ENCODE measurements at places on chromosomes 2 and 18.

DNA sequence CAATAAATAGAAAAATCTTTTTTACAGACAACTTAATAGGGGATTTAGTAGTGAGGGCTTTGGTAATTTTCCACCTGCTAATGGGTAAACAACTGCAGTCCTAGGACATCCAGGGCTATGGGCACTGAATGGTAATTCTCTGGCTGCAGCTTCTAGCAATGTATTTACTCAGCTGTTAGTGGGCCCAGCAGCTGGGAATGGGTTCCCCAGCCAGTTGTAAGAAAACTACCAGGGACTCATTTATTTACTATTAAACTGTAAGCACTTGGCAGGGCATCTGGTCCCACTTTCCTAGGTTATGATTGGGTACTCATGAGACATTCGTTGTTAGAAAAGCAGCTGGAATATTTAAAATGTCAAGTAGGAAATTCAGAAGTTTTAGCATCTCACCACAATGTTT is 363.8 kb upstream of the TRIB2 start:
- ATAC-seq: no peak
- H3K36me3 ChIP-seq: no peaks in the 10 kb centered on the region
- H3K27ac ChIP-seq: no peak overlapping the region

DNA sequence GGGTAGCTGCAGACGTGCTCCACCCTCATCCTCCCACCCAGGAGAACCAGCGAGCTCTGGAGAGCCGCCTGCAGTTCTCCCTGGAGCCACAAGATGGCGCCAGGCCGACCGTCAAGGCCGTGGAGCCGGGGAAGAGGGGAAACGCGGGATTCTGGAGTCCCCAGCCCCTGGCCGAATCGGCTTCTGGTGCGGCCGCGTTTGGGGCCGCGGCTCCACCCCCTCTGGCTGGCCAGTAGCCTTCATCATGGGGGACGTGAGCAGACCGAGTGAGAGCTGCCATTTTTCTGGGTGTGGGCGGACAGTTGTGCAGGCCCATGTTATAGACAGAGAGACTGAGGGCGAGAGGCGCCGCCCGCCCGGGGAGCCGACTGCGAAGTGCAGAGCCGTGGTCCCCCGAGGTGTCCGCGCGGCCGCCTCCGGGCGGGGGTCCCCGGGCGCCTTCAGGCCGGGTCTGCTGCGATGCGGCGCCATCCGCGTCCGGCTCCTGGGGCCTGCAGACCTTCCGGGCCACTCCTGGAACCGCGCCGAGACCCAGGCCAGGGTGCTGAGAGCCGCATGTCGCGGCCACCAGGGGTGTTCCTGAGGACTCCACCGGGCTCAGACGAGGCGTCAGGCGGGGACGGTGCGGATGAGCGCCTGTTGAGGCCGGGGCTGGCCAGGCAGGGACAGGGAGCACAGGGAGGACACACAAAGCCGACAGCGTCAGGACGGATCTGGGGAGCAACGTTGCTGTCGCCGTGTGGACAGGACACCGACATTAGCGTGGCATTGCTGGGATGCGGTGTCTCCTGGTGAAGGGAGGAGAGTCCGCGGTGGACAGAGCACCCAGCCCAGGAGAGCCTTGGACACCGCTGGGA is 418.2 kb upstream of the HS6ST1 start:
- H3K4me3 ChIP-seq: peak overlapping the region; percentile 36
- no peaks in the 10 kb centered on the region for H3K4me1 ChIP-seq
- peaks cover 7% of the 10 kb centered on the region for H3K27me3 ChIP-seq
- no peaks in the 10 kb centered on the region for H3K36me3 ChIP-seq
- H3K27ac ChIP-seq: no peak overlapping the region

DNA sequence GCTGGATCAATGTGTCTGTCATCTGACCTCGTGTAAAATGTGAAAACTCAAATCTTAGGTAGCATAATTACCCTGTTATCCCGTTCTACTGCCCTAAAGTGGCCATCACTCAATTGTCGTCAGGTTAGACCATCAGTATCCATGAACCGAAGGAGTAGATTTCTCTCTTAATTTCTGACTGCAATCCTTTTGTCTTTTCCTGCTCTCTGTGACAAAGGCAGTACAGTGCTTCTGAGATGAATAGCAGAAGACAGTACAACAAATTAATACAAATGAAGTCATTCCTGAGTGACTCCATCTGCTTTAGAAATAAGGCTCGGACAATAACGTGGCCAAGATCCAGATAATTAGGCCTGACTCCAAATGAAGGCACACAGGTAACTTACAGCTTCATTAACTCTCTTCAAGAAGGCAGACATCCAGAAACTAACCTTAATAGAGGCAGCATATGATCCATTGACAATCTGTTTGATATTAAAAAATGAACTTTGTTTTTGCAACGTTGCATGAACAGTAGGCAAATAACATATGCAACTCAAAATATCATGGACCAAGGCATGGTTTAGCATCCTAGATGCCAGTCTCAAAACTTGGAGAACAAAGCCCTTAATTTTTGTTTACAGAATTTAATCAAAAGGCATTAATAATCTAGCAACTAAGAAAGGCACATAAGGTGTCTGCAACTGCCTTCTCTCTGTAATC is 96.7 kb upstream of the CDH20 start:
- no peaks in the 10 kb centered on the region for H3K4me1 ChIP-seq
- no peak overlapping the region for H3K4me3 ChIP-seq
- H3K36me3 ChIP-seq: no peaks in the 10 kb centered on the region
- no peak for ATAC-seq
- H3K27ac ChIP-seq: no peak overlapping the region
- no peaks in the 10 kb centered on the region for H3K27me3 ChIP-seq

GRCh38 chr18:8947566-8947965 is 154.9 kb upstream of the NDUFV2 start:
- H3K27me3 ChIP-seq: peaks cover 10% of the 10 kb centered on the region
- no peak overlapping the region for H3K4me3 ChIP-seq
- no peaks in the 10 kb centered on the region for H3K36me3 ChIP-seq
- H3K27ac ChIP-seq: no peak overlapping the region

DNA sequence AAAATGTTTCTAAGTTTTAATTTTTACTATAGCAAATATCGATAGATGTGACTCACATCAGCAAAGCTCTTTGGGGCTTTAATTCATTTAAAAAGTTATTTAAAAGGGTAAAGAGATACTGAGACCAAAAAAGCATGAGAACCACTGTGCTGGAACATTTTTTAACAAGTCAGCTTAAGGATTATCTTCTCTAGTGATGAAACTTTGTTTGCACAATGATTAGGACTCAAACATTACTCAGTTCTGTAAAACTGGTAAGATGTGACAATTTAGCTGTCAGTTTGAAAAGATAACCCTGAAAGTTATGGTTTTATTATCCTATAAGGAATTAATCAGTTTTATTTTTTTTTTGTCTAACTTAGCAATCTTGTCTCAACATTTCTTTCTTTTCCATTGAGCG is 301.4 kb downstream of the TSN start:
- no peak for ATAC-seq
- no peaks in the 10 kb centered on the region for H3K4me1 ChIP-seq
- no peaks in the 10 kb centered on the region for H3K36me3 ChIP-seq
- H3K27me3 ChIP-seq: peaks cover 3% of the 10 kb centered on the region

DNA sequence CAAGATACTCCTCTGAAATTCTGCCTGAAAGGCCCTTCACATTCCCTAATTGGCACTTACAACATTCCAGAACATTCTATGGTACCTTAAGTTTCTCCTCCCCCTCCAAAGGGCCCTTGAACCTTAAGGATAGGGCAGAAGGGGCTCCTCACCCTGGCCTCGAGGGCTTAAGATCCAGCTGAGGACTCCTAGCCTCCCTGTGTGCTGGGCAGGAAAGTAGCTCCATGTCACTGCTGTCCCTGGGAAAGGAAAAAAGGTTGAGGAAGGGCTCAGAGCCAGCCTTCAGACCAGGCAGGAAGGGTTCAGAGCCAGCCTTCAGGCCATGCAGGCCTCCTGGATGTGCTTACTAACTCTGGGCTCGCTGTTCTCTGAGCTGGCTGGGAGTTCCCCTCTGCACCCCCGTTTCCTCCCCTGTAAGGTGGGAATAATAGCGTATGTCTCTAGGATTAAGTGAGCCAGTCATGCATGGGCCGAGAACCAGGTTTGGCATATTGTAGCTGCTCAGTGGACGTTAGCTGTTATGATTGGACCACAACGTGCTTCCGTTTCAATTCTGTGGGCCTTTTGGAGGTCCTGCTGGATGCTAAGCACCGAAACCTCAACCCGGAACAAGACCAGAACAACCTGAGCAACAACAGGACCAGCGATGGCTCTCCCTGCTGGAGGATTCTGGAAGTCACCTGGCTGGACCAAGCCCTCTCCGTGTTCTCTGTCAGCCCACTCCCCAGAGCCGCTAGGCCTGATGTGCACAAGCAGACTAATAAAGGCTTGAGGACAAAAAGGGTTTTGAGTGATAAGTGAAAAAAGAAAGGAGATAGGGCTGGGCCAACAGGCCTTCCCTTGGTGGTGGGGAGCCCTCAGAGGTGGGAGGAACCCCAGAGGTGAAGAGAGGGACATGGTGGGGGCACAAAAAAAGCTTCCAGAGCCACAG is 1.0 kb upstream of the B3GNT7 start:
- no peak for ATAC-seq
- peaks cover 36% of the 10 kb centered on the region for H3K27me3 ChIP-seq
- peak overlapping the region; percentile 35 for H3K4me3 ChIP-seq
- peaks cover 4% of the 10 kb centered on the region for H3K4me1 ChIP-seq
- no peak overlapping the region for H3K27ac ChIP-seq

DNA sequence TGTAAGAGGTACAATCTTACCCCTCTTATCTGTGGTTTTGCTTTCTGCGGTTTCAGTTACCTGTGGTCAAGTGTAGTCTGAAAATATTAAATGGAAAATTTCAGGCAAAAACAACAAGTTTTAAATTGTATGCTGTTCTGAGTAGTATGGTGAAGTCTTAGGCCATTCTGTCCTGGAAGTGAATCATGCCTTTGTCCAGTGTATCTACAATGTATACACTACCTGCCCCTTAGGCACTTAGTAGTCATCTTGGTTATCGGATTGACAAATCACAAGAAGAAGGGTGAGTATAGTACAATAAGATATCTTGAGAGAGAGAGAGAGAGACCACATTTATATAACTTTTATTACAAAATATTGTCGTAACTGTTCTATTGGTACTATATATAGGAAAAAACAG is 43.5 kb downstream of the RAB3GAP1 start:
- H3K27me3 ChIP-seq: no peaks in the 10 kb centered on the region
- ATAC-seq: no peak
- H3K27ac ChIP-seq: no peak overlapping the region
- H3K4me1 ChIP-seq: peaks cover 9% of the 10 kb centered on the region
- H3K4me3 ChIP-seq: no peak overlapping the region
- peaks cover 68% of the 10 kb centered on the region for H3K36me3 ChIP-seq

GRCh38 chr2:172135446-172135845 is 32.7 kb upstream of the DLX2 start:
- peaks cover 20% of the 10 kb centered on the region for H3K27me3 ChIP-seq
- ATAC-seq: no peak
- no peak overlapping the region for H3K4me3 ChIP-seq
- H3K36me3 ChIP-seq: no peaks in the 10 kb centered on the region
- no peaks in the 10 kb centered on the region for H3K4me1 ChIP-seq

- H3K4me1 ChIP-seq: peaks cover 53% of the 10 kb centered on the region
- no peak overlapping the region for H3K27ac ChIP-seq
- H3K36me3 ChIP-seq: no peaks in the 10 kb centered on the region
- H3K27me3 ChIP-seq: no peaks in the 10 kb centered on the region
These were observed 4.7 kb downstream of the CD226 start for GRCh38 chr18:69943021-69943420.

- H3K27ac ChIP-seq: no peak overlapping the region
- peak overlapping the region; percentile 74 for H3K4me3 ChIP-seq
- peak; percentile 33 for ATAC-seq
- H3K4me1 ChIP-seq: peaks cover 6% of the 10 kb centered on the region
These were observed 1.0 kb downstream of the IRS1 start for GRCh38 chr2:226798422-226799210.

- peak overlapping the region; percentile 69 for H3K4me3 ChIP-seq
- peak overlapping the region; percentile 85 for H3K27ac ChIP-seq
- peaks cover 39% of the 10 kb centered on the region for H3K4me1 ChIP-seq
- peaks cover 96% of the 10 kb centered on the region for H3K36me3 ChIP-seq
- ATAC-seq: peak; percentile 32
- no peaks in the 10 kb centered on the region for H3K27me3 ChIP-seq
These were observed 81.8 kb downstream of the INPP5D start for GRCh38 chr2:233141901-233142300.

DNA sequence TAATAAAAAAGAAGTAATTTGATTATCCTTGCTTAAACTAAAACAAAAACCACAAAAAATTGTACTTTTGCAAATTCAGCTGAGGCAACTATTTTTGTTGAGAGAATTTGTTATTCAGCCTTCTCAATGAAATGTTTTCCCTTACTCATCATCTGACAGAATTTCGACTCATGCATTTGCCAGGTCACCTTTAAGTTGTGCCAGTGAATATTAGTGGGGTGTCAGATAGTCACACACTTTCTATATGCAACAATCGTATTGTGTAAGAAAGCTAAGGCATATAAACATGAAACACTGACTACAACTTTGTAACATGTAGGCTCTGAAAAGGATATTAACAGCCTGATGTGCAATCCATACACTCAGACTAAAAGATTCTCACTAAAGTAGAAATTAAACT is 1653.1 kb upstream of the SLC39A10 start:
- H3K4me3 ChIP-seq: no peak overlapping the region
- H3K27ac ChIP-seq: no peak overlapping the region
- no peaks in the 10 kb centered on the region for H3K27me3 ChIP-seq
- no peaks in the 10 kb centered on the region for H3K36me3 ChIP-seq

- H3K4me1 ChIP-seq: no peaks in the 10 kb centered on the region
- no peaks in the 10 kb centered on the region for H3K36me3 ChIP-seq
These were observed 677.1 kb upstream of the DDX18 start for GRCh38 chr2:117137371-117137770.

DNA sequence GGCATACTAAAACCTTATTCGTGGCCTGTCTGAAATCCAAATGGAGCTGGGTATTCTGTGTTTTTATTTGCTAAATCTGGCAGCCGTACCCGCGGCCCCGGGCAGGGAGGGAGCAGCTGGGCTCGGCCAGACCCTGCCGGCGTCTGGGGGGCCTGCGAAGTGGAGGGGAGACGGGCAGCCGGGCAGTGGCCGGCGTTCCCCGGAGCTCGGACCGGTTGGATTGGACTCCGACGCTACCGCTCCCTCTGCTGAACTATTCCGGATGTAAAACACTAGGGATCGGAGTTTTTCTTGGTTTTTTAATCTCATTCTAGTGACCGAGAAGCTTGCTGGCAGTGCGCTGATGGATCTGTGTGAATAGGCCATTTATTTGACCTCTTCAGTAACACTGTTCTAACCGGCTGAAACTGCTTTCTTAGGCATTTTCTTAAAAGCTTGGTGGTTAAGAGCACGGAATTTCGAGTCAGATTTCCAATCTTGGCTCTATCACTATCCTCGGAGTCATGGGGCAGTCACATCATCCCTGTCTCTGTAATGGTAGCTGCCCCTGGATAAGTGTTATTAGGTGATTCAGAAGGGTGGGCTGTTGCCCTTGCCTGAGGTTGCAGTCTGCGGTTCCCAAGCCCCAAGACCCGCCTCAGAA is 694 bp downstream of the UNC50 start:
- H3K4me3 ChIP-seq: peak overlapping the region; percentile 91
- no peak for ATAC-seq
- peaks cover 50% of the 10 kb centered on the region for H3K4me1 ChIP-seq
- H3K27ac ChIP-seq: peak overlapping the region; percentile 94
- H3K36me3 ChIP-seq: peaks cover 72% of the 10 kb centered on the region
